ENCODE measurements at places on chromosomes 1 and 21.

DNA sequence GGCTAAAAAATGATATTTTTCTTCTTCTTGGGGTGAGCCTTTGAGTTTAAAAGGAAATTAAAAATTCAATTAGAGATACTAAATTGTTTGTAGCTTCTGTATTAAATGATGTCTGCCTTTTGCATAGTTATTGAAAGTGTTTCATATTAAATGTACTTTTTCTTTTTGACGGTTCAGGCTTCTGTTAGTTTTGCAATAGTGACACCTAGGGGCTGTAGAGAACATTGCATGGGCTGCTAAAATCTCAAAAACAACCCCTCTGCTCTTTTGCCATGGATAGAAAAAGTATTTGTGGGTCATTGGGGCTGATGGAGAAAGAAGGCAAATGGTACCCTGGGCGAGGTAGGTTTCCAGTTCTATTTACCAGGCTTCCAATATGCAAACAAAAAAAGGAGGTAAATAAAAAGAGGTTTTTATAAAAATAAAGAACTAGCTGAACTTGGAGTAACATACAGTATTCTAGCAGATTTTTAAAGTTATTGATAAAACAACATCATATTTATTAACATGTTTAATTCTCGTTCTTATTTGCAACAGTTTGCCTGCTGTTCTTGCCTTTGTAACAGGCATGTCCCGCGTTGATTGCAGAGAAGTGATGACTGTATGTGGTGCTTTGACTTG is 115.4 kb upstream of the HOOK1 start:
- DNase-seq, result no peak

DNA sequence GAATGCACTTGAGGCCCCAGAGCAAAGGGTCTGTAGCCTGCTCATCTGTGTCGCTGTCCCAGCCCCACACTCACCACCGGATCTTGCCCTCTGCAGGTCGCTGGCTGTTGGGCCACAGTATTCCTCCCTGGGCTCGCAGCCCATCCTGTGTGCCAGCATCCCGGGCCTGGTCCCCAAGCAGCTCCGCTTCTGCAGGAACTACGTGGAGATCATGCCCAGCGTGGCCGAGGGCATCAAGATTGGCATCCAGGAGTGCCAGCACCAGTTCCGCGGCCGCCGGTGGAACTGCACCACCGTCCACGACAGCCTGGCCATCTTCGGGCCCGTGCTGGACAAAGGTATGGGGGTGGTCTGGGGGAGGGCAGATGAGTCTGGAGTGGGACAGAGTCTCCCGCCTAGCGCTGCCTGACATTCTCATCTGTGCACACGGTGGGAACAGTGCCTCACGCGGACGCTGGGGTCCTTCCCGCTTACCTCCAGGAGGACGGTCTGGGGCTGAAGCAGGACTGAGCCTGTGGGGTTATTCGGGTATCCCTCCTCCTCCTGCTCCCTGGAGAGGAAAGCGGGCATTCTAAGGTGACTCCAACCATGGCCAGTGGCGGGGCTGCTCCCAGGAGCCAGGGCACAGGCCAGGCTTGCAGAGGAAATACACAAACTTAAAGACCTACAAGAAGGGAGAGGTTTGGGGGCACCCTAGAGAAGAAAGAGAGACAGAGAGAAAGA is 15.9 kb downstream of the WNT3A start:
- DNase-seq, result no peak

DNA sequence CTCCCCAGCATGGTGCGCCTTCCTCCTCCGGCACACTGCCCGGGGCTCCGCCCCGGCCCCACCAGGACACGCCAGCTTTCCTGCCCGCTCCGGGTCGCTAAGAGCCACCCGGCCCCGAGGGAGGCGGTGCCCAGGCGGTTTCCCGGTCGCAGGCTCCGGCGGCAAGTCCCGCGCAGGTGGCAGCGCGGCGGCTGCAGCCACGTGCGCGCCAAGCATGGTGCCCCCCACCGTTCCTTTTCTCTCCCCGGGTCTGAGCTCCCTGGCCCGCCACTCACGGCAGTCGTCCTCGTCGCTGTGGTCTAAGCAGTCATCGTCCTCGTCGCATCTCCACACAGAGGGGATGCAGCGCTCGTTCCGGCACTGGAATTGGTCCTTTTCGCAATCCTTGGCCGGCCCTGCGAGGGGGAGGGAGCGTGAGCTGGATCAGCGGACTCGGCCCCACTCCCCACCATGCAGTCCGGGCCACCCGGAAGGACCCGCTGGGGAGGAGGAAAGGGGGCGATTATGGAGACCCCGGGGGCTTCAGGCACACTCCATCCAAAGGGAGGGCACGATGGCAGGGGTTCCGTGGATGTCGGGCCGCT is 1.2 kb downstream of the LRP8 start:
- no peak for DNase-seq

DNA sequence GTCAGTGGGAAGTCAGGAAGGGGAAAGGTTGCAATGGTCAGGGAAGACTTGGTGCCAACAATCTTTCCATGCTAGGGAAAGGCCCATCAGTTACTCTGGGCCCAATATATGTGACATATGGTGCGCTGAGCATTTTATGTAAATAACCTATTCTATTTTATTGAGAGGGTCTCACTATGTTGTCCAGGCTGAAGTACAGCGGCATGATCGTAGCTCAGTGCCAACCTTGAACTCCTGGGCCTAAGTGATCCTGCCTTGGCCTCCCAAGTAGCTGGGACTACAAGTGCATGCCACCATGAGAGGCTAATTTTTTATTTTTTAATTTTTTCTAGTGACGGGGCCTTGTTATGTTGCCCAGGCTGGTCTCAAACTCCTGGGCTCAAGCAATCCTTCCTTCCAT is 6.8 kb downstream of the UQCRH start:
- no peak for DNase-seq

DNA sequence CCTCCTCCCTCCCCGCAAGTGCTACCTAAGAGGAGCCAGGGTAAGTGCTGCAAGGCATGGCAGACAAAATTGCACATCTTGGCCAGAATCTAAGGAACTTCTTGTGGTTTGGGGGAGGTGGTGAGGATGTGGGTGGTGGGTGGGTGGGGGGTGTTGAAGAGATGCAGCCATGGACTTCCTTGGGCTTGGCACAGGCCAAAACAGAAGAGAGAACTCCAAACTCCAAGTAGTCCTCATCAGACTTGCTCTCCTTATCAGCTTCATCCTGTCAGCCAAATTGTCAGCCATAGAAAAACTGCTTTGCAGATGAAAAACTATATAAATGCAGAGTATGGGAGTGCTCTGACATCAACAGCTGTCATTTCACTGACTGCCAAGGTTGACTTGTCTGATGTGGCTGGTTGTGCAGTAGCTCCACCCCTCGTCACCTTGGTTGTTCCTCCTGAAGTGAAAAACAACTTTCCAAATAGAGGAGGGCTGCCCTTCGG is 7.1 kb downstream of the AMIGO1 start:
- no peak for DNase-seq

DNA sequence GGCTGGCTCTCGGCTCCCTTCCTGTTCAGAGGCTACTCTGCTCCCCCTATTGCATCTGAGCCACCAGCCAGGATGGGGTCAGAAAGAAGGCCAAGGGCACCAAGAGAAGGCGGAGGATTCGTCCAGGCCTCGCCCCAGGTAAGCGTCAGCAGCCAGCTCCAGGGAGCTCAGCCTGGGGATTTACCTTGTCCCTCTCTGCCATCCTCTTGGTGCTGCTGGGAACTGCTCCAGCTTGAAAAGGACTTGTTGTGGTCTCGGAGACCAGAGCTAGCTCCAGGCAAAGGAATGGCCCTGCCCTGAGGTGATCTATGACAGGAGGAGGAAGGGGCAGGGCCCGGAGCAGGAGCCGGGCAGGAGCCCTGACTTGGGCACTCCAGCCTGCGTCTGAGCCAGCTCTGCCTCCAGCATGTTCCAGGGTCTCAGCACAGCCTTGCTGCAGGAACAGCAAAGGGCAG is 113.7 kb upstream of the IFFO2 start:
- DNase-seq, result no peak

GRCh38 chr1:187074445-187075048 is 245.8 kb downstream of the PLA2G4A start:
- no peak for DNase-seq

DNA sequence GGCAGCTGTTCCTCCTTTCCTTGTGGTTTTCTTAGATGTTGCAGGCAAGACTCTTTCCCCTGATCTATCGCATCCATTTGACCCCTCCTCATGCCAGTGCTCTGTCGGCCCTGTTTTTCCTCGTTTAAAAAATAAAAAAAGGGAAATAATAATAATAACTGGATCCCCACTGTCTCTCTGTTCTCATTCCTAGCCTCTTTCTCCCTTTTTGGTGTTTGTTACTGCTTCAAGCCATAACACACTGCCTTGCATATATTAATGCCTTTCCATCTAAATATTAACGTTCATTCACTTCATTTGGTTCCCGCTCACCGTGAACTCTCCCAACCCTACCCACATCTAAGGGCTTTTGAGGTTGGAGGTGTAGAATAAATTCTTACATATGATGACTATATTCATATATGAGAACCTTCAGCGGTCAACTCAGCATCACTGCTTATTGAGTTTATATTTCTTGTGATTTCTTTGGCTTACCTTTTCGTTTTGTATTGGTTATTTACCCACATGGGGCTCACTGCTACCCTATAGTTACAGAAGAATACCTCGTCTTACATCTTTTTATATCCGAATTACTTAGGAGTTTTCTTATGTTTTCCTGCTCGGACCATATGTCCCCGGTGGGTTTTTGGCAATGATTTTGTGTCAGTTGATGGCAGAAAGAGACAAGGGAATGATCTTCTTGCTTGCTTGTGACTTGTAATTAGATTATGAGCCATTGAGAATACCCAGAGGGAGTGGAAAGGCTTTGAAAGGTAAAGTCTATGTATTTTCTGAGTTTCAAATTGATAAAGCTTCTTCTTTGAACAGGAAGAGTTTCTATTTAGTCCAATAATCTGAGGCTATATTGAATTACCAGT is 805 bp downstream of the ATG4C start:
- DNase-seq, result no peak

GRCh38 chr1:163771637-163772036 is 449.9 kb downstream of the NUF2 start:
- DNase-seq, result no peak

DNA sequence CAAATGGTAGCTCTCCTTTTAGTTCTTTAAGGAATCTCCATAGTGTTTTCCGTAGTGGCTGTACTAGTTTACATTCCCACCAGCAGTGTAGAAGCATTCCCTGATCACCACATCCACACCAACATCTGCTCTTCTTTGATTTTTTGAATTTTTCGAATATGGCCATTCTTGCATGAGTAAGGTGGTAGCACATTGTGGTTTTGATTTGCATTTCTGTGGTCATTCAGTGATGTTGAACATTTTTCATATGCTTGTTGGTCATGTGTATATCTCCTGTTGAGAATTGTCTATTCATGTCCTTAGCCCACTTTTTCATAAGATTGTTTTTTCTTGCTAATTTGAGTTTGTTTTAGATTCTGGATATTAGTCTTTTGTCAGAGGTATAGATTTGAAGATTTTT is 84.6 kb upstream of the B3GALT2 start:
- no peak for DNase-seq

DNA sequence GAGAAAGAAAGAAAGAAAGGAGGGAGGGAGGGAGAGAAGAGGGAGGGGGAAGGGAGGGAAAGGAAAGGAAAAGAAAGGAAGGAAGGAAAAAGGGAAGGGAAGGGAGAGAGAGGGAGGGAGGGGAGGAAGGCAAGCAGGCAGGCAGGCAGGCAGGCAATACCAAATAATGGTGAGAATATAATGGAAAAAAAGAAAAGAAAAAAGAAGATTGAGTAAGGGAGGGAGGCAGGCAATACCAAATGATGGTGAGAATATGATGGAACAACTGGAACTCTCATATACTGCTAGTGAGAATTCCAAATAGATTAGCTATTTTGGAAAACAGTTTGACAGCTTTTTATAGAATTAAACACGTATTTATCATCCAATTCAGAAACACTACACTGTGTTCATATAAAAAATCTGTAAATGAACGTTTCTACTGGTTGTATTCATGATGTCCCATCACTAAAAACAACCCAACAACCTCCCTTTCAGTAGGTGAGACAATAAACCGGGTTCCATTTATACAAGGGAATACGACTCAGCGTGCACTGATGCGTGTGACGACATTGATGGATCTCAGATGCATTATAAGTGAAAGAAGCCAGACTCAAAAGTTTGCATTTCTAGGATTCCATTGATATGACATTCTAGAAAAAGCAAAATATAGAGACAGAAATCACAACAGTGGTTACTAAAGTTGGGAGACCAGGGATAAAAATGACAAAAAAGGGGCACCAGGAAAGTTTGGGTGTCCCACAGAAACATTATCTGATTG is 226.4 kb downstream of the DSCAM start:
- DNase-seq, result no peak

GRCh38 chr1:38738207-38738606 is 121.4 kb downstream of the RRAGC start:
- no peak for DNase-seq

DNA sequence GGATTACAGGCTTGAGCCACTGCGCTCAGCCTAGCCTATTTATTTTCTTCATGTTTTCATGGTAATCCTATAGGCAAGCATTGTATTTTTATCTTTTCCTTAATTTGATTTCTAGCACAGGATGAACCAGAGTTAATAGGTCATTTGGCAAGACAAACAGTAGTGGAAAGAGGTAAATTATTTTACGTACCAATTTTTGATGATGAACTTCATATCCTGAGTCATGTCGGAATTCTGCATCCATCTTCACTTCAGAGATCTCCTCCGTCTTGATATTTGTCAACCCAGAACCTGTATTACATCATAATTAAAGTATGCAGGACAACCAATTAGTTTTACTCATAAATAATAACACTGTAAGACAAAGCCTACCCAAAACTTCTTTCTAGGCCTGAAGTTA is 162.6 kb downstream of the GABPA start:
- DNase-seq, result no peak

GRCh38 chr1:101205457-101205856 is 31.4 kb upstream of the S1PR1 start:
- no peak for DNase-seq

GRCh38 chr1:108886292-108886691 is 9.5 kb downstream of the GPSM2 start:
- no peak for DNase-seq

DNA sequence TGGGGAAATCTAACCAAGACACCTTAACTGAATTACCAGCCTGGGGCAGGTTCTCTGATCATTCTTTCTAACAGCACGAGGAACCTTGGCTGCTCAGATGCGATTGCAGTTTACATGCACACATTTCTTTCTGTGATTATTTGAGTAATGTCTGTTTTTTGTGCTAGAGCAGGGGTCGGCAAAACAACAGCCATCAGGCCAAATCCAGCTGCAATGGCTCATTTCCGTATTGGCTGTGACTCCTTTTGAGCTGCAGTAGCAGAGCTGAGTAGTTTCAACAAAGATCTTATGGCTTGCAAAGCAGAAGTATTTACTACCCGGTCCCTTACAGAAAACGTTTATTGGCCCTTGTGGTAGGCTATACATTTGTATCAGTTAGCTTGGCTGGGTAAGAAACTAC is 37.1 kb downstream of the ZBTB18 start:
- DNase-seq, result no peak

Measured in cortex of kidney (tissue), 1 donor.